Activated CD8-positive, alpha-beta T cell treated with anti-CD3 and anti-CD28 coated beads for 36 hours (primary cell): ENCODE measurements at places on chromosomes 16 and 17. TPM values are rescaled to one million over a fixed set of nuclear protein-coding genes. Genes with fewer than 3 reads are reported as not detected.

DNA sequence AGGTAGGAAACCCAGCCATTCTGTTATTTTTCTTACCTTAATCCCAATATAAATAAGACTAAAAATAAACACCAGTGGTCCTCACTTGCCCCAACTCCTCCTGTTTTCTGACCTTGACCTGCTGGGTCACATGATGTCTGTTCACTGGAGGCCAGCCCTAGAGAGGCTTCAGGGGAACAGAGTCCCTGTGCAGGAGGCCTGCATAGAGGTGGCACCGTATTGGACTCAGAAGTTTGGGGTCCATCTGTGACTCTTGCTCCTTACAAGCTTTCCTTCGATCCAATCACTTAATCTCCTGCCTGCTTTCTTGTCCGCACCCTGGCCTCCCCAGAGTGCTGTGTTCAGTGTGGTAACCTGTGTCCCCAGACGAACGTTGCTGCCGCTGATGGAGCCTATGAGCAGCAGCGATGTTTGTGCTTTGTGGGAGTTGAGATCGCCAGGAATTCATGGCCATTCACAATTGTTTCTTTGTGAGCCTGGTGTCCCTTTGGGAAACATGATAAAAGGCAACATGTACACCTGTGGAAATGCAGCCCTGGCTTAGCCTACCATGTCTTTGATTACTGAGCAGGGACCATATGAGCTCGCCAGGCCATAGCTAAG, 4.7 kb downstream of the IGSF6 start:
- H3K4me3 ChIP-seq = no peak overlapping the region
- H3K27ac ChIP-seq = peak overlapping the region; percentile 93
- H3K36me3 ChIP-seq = peaks cover 3% of the 10 kb centered on the region
- no peaks in the 10 kb centered on the region for H3K27me3 ChIP-seq

Gene DEXI
- total RNA-seq = 25.3 TPM

GRCh38 chr16:17351441-17352035, 119.2 kb downstream of the XYLT1 start:
- H3K4me1 ChIP-seq = peaks cover 46% of the 10 kb centered on the region
- H3K4me3 ChIP-seq = no peak overlapping the region
- no peaks in the 10 kb centered on the region for H3K36me3 ChIP-seq
- no peak for DNase-seq

DNA sequence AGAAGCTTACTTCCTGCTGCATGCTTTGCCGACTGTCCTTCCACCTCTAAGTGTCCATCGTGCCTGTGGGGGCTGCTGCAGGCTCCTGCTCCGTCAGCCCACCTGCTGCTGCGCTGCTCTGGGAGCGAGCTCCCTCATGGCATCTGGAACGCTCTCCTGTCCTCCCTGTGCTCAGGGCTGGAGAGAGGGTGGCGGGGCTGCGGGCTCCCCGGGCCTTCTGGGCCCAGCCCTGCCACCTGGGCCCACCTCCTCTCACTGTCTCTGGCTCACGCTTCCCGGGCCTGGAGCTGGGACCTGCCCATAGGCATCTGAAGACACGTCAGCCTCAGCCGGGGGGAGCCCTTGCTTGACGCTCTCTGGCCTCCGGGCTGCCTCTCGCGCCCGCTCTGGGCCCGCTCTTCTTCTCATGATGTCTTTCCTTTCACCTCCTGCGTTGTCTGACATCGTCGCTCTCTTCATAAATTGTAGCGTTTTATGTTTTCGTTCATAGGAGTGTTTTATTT, 27.0 kb downstream of the NME3 start:
- DNase-seq = no peak
- no peaks in the 10 kb centered on the region for H3K36me3 ChIP-seq
- no peaks in the 10 kb centered on the region for H3K4me1 ChIP-seq
- no peak overlapping the region for H3K27ac ChIP-seq
- no peaks in the 10 kb centered on the region for H3K27me3 ChIP-seq

DNA sequence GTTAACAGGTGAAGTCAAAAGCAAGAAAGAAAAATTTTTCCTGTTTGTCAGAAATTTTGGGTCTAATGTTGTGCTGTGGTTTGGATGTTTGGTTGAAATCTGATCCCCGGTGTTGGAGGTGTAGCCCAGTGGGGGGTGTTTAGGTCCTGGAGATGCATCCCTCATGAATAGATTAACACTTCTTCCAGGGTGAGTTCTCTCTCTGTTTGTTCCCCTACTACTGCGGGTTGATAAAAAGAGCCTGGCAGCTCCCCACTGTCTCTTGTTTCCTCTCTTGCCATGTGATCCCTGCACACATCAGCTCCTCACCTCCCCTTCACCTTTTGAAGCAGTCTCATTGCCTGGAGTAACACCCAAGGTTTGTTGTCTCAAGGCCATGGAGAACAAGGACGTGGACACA, 14.6 kb upstream of the CDH8 start:
- H3K27me3 ChIP-seq = no peaks in the 10 kb centered on the region
- no peak overlapping the region for H3K4me3 ChIP-seq
- H3K27ac ChIP-seq = no peak overlapping the region
- no peaks in the 10 kb centered on the region for H3K4me1 ChIP-seq
- no peaks in the 10 kb centered on the region for H3K36me3 ChIP-seq

DNA sequence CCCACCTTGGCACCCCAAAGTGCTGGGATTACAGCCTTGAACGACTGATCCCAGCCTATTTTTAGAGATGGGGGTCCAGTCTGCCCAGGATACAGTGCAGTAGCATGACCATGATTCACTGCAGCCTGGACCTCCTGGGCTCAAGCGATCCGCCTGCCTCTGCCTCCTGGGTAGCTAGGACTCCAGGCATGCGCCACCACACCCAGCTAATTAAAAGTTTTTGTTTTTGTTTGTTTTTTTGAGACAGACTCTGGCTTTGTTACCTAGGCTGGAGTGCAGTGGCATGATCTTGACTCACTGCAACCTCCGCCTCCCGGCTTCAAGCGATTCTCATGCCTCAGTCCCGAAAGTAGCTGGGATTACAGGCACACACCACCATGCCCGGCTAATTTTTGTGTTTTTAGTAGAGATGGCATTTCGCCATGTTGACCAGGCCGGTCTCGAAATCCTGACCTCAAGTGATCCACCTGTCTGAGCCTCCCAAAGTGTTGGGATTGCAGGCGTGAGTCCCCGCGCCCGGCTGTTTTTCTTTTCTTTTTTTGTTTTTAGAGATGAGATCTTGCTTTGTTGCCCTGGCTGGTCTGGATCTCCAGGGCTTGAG, 2.3 kb upstream of the PAFAH1B1 start:
- H3K27ac ChIP-seq = no peak overlapping the region
- no peaks in the 10 kb centered on the region for H3K27me3 ChIP-seq
- DNase-seq = no peak
- peaks cover 12% of the 10 kb centered on the region for H3K4me1 ChIP-seq

Gene B3GNT9
- 2.1 TPM for total RNA-seq

- no peak overlapping the region for H3K4me3 ChIP-seq
- no peak overlapping the region for H3K27ac ChIP-seq
- H3K27me3 ChIP-seq = no peaks in the 10 kb centered on the region
- H3K4me1 ChIP-seq = peaks cover 13% of the 10 kb centered on the region
- DNase-seq = no peak
- H3K36me3 ChIP-seq = peaks cover 6% of the 10 kb centered on the region
Observed at GRCh38 chr16:81618661-81619060, 160.4 kb upstream of the PLCG2 start.

DNA sequence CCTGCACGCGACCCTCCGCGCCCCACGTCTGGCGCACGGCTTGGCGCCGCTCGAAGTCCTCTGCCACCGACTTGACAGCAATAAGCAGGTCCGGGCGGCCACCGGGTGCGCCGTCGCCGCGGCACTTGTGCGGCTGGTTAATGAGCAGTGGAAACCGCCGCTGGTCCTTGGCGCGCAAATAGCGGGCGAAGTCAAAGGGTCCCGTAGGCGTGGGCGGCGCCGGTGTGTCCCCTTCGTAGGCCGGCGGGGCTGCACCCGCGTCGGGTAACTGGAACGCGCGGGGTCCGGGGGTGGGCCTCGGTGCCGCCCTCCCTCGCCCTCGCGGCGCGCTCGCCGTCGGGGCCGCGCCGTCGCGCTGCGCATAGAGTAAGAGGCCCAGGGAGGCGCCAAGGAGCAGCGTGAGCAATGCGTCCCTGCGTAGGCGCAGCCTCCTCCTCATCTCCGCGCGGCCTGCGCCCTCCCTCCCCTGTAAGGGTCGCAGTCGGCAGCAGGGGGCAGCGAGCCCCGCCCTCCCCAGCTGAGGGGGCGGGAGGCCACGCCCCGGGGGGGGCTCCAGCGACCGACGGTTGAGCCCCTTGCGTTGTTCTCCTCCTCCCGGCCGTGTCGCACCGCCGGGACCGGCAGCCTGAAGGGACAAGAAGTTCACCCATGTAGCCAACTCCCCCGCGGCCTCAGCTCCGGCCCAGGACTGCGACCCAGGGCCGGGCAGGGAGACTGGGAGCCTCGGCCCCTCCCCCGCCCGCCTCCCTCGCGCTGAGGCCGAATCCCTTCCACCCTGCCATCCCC, 558 bp downstream of the B3GNT9 start:
- H3K4me3 ChIP-seq = peak overlapping the region; percentile 3
- peaks cover 35% of the 10 kb centered on the region for H3K36me3 ChIP-seq
- H3K4me1 ChIP-seq = peaks cover 17% of the 10 kb centered on the region
- H3K27ac ChIP-seq = no peak overlapping the region
- peak; percentile 74 for DNase-seq

- no peak overlapping the region for H3K27ac ChIP-seq
- H3K27me3 ChIP-seq = no peaks in the 10 kb centered on the region
- peaks cover 9% of the 10 kb centered on the region for H3K4me1 ChIP-seq
- peaks cover 37% of the 10 kb centered on the region for H3K36me3 ChIP-seq
Observed at GRCh38 chr17:66686601-66687000, 148.3 kb upstream of the CACNG5 start.

DNA sequence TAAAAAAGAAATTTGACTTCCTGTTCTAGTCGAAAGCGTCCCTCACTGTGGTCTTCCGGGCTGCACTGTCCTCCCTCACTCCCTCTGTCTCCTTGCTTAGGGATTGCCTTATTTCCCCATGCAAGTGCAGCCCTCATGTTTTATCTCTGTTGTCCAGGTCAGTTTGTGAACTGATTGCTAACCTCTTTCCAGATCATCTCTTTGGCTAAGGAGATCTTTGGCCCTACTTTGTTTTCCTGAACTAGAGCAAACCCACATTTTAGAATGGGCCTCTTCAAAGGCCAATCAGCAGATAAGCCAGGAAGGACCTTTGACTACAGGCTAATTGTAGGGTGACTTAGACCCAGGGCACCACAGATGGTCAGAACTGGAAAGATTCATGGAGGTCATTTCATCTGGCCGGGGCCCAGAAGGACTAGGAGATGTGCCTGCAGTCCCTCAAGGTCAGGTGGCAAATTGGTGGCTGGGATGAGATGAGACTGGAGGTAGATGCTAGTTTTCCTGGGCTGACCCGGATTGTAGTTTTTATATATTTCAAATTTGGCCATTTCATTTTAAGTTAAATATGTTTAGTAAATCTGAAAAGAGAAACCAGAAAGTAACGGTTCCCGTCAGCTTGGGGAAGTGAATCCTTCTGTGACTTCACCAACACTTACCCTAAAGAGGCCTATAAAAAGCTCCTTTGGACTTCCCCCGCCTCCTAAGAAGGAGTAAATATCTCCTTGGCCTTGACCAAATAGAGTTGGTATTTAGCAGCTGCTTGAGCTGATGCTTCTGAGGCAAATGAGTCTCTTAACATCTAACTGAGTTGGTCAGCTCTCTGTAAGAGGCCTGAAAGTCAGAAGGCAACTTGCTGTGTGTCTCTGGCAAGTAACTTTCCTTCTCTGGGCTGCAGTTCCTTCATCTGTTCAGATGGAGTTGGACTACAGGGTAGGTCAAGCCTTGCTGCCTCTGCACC, 6.2 kb upstream of the SLC25A19 start:
- peaks cover 3% of the 10 kb centered on the region for H3K36me3 ChIP-seq
- peak; percentile 69 for DNase-seq
- H3K4me1 ChIP-seq = peaks cover 33% of the 10 kb centered on the region
- H3K4me3 ChIP-seq = peak overlapping the region; percentile 52
- peak overlapping the region; percentile 94 for H3K27ac ChIP-seq
- no peaks in the 10 kb centered on the region for H3K27me3 ChIP-seq

GRCh38 chr17:8175795-8176196, 384 bp downstream of the TMEM107 start:
- H3K4me3 ChIP-seq = peak overlapping the region; percentile 89
- H3K4me1 ChIP-seq = peaks cover 39% of the 10 kb centered on the region
- H3K27me3 ChIP-seq = no peaks in the 10 kb centered on the region

DNA sequence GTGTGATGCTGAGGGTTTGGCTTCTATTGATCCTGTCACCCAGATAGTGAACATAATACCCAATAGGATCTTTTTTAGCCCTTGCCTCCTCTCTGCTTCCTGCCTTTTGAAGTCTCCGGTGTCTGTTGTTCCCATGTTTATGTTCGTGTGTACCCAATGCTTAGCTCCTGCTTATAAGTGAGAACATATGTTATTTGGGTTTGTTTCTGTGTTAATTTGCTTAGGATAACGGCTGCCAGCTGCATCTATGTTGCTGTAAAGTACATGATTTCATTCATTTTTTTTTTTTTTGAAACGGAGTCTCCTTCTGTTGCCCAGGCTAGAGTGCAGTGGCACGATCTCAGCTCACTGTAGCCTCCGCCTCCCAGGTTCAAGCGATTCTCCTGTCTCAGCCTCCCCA, 23.0 kb downstream of the DUS2 start:
- no peak for DNase-seq
- H3K4me3 ChIP-seq = no peak overlapping the region
- H3K27me3 ChIP-seq = no peaks in the 10 kb centered on the region
- peaks cover 37% of the 10 kb centered on the region for H3K36me3 ChIP-seq
- H3K4me1 ChIP-seq = peaks cover 5% of the 10 kb centered on the region
- H3K27ac ChIP-seq = no peak overlapping the region

GRCh38 chr17:3826191-3826590, 19.9 kb downstream of the NCBP3 start:
- no peaks in the 10 kb centered on the region for H3K27me3 ChIP-seq
- peaks cover 24% of the 10 kb centered on the region for H3K36me3 ChIP-seq
- peaks cover 9% of the 10 kb centered on the region for H3K4me1 ChIP-seq
- DNase-seq = no peak
- peak overlapping the region; percentile 7 for H3K27ac ChIP-seq

GRCh38 chr17:31491376-31492131, 100.1 kb downstream of the RAB11FIP4 start:
- no peaks in the 10 kb centered on the region for H3K27me3 ChIP-seq
- H3K4me1 ChIP-seq = peaks cover 82% of the 10 kb centered on the region
- H3K36me3 ChIP-seq = peaks cover 5% of the 10 kb centered on the region
- H3K4me3 ChIP-seq = peak overlapping the region; percentile 92
- peak overlapping the region; percentile 97 for H3K27ac ChIP-seq
